ENCODE measurements at places on chromosomes 6 and 20. TPM values are rescaled to one million over a fixed set of nuclear protein-coding genes. Genes with fewer than 3 reads are reported as not detected.

- H3K4me1 ChIP-seq = peaks cover 13% of the 10 kb centered on the region
- peak; percentile 12 for DNase-seq
- no peak overlapping the region for H3K27ac ChIP-seq
- no peaks in the 10 kb centered on the region for H3K27me3 ChIP-seq
Observed at GRCh38 chr6:20811109-20811761, 277.0 kb downstream of the CDKAL1 start.

GRCh38 chr6:109513571-109514071, 30.6 kb upstream of the ZBTB24 start:
- no peak overlapping the region for H3K4me3 ChIP-seq
- H3K36me3 ChIP-seq = no peaks in the 10 kb centered on the region
- H3K27me3 ChIP-seq = no peaks in the 10 kb centered on the region
- peaks cover 8% of the 10 kb centered on the region for H3K4me1 ChIP-seq
- DNase-seq = no peak
- no peak overlapping the region for H3K27ac ChIP-seq

- no peaks in the 10 kb centered on the region for H3K4me1 ChIP-seq
- no peaks in the 10 kb centered on the region for H3K27me3 ChIP-seq
- H3K27ac ChIP-seq = no peak overlapping the region
- H3K36me3 ChIP-seq = no peaks in the 10 kb centered on the region
- no peak for DNase-seq
Observed at GRCh38 chr6:22903826-22904225, 334.5 kb downstream of the HDGFL1 start.

GRCh38 chr6:155187106-155187505, 76.7 kb upstream of the CLDN20 start:
- no peaks in the 10 kb centered on the region for H3K4me1 ChIP-seq
- no peak overlapping the region for H3K27ac ChIP-seq
- no peaks in the 10 kb centered on the region for H3K36me3 ChIP-seq
- H3K27me3 ChIP-seq = no peaks in the 10 kb centered on the region

- no peaks in the 10 kb centered on the region for H3K36me3 ChIP-seq
- peak; percentile 4 for DNase-seq
- H3K27ac ChIP-seq = no peak overlapping the region
- no peaks in the 10 kb centered on the region for H3K4me1 ChIP-seq
- no peak overlapping the region for H3K4me3 ChIP-seq
Observed at GRCh38 chr6:61586934-61587537, 699.0 kb downstream of the KHDRBS2 start.

- no peak for DNase-seq
- no peak overlapping the region for H3K27ac ChIP-seq
- no peak overlapping the region for H3K4me3 ChIP-seq
- H3K27me3 ChIP-seq = no peaks in the 10 kb centered on the region
Observed at GRCh38 chr6:162679681-162680080, 47.9 kb downstream of the PRKN start.

- H3K27ac ChIP-seq = no peak overlapping the region
- DNase-seq = no peak
- H3K27me3 ChIP-seq = peaks cover 9% of the 10 kb centered on the region
Observed at GRCh38 chr6:39961178-39961577, 26.9 kb upstream of the MOCS1 start.

DNA sequence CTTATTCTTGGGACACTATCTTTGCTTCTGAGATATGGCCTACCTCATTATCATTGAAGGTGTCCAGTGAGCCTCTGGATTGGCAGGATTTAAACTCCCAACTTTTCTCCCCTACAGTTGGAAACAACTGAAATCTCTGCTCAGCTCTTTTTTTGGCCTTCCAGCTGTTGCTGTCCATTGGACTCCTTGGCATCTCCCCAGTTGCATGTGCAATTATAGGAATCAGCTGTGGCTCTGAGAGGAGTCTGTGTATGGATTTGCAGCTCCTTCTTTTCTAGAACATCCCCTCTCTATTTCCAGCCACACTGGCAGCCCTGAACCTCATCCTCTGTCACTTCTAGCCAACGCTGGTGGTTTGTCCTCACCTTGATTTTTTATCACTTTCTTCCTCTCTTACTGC, 21.2 kb downstream of the RAB22A start:
- peaks cover 25% of the 10 kb centered on the region for H3K4me1 ChIP-seq
- no peak overlapping the region for H3K4me3 ChIP-seq
- no peak for DNase-seq
- H3K27me3 ChIP-seq = no peaks in the 10 kb centered on the region

DNA sequence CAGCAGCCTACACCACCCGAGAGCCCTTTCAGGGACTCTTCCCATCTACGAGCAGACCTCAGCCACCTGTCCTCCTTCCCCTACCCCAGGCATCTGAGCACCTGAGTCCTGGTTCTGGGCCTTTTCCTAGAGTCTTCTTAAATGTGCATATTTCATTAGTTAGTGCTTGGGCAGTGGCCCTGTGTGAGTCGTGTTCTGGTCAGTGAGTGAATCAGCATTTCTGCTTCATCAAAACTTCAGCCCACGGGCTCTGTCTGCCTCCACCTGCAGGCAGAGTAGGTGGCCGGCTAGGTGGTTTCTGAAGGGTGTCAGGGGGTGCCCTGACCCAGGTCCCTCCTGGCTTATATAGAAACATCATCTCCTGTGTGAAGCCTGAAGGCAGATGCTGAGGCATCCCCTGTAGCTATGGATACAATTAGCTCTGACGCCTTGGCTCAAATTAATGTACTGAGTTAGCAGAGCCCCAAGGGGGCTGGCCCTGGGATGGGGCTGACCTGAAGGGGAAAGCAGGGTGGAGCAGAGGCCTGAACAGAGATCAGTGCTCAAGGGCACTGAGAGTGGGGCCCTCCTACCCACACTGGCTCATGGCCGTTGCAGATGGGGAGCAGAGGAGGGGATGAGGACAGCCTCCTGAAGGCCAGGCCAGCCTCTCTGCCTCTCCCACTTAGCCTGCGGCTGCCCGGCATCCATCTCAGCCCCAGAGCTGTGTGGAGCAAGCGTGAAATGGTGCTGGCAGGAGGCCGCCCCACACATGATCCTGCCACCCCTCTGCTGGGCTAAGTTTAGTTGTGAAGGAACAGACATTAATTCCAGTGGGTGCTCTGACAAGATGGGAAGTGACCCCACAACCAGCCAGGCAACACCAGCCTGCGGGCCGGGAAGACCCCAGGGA, 13.6 kb downstream of the IP6K3 start:
- H3K36me3 ChIP-seq = no peaks in the 10 kb centered on the region
- no peak for DNase-seq
- H3K27ac ChIP-seq = peak overlapping the region; percentile 94
- peaks cover 97% of the 10 kb centered on the region for H3K4me1 ChIP-seq
- H3K4me3 ChIP-seq = no peak overlapping the region

DNA sequence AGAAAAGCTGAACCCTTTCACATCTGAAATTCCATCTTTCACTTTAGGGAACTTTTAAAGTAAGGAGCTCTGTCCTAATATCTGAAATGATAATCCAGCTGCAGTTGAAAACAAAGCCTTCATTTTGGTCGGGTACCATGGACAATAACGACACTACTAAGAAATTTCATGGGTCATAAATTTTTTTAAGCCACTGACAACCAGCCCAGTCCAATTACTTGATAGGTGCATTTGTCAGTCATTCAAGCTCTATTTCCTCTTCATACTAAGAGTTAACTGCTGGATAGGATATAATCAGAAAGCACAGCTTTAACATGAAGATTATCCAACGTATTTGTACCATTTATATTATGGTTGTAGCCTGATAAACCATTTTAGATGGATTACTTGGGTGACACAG, 52.5 kb downstream of the MMUT start:
- H3K27ac ChIP-seq = no peak overlapping the region
- no peak overlapping the region for H3K4me3 ChIP-seq
- DNase-seq = no peak
- H3K36me3 ChIP-seq = no peaks in the 10 kb centered on the region

DNA sequence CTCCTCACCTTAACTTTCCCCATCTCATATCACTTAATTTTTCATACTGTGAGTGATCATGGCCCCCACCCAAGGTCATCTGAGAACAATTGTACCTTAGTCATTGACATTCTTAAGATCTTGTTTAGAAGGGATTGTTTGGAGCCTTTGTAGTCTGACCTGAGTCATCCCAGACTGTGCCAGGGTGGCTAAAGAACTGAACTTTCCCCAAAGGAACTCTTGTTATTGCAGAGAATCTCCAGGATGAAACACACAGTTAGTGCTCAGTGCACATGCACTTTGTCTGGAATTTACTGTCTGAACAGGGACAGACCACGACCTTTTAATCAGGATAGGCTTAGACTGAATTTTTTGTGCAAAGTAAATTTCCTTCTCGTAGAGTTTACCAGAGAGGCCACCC, 112.6 kb upstream of the CCN2 start:
- no peaks in the 10 kb centered on the region for H3K36me3 ChIP-seq
- no peak overlapping the region for H3K27ac ChIP-seq
- no peak overlapping the region for H3K4me3 ChIP-seq
- DNase-seq = no peak
- H3K27me3 ChIP-seq = no peaks in the 10 kb centered on the region

DNA sequence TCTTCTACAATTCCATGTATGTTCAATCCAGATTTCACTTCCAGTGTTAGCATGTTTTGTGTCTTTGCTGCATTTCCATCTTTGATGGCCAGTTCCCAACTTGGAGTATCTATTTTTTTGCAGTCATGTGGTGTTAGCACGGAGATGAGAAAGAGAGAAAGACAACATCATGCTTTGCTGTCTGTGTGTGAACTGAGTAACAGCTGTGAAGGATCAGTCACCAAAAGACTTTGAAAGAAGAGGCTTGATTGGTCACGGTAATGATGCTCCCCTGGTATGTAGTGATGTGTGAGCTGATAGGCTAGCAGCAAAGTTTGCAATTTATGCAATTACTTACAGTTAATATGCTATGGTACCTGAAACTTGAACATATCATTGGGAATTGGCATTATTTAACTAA, 731.3 kb upstream of the NRSN1 start:
- H3K4me1 ChIP-seq = no peaks in the 10 kb centered on the region
- H3K27ac ChIP-seq = no peak overlapping the region
- H3K27me3 ChIP-seq = no peaks in the 10 kb centered on the region
- H3K36me3 ChIP-seq = no peaks in the 10 kb centered on the region
- DNase-seq = no peak

- H3K27ac ChIP-seq = no peak overlapping the region
- H3K4me1 ChIP-seq = peaks cover 7% of the 10 kb centered on the region
- H3K27me3 ChIP-seq = no peaks in the 10 kb centered on the region
- H3K36me3 ChIP-seq = no peaks in the 10 kb centered on the region
- DNase-seq = no peak
- H3K4me3 ChIP-seq = no peak overlapping the region
Observed at GRCh38 chr20:57467742-57468141, 57.2 kb downstream of the CTCFL start.

DNA sequence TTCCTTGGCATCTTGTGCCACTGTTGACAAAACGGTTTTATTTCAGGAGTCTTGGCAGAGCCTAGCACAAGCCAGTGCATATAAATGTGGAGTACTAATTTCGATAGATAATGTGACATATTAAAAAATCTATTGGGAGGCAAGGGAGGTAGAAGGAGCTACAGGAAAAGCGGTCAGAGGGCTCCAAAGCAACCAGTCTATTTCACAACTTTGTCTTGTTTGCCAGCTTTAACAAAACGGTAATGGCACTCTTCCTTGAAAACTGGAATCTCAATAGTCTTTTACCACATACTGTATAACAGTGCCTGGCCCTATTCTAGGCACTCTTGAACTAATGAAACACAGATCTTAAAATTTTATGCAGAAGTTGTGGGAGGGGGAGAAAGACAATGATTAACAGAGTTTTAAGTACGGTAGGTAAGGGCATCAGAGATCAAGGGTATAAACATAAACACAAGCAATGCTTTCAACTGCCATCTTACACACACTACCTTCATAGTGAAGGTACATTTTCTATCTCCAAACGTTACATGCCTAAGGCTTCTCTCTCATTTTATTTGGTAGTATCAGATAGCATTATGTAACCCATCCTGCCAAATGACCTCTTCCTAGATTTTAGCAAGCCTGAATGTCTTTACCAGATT, 33.5 kb upstream of the SYNCRIP start:
- H3K27ac ChIP-seq = peak overlapping the region; percentile 91
- peak overlapping the region; percentile 16 for H3K4me3 ChIP-seq
- H3K4me1 ChIP-seq = peaks cover 32% of the 10 kb centered on the region

GRCh38 chr20:43009532-43009931, 180.2 kb downstream of the PTPRT start:
- no peaks in the 10 kb centered on the region for H3K27me3 ChIP-seq
- no peak overlapping the region for H3K27ac ChIP-seq
- no peaks in the 10 kb centered on the region for H3K36me3 ChIP-seq

GRCh38 chr20:24160563-24161281, 172.1 kb upstream of the GGTLC1 start:
- no peaks in the 10 kb centered on the region for H3K27me3 ChIP-seq
- H3K4me1 ChIP-seq = no peaks in the 10 kb centered on the region
- H3K36me3 ChIP-seq = no peaks in the 10 kb centered on the region
- peak; percentile 38 for DNase-seq
- H3K4me3 ChIP-seq = no peak overlapping the region

DNA sequence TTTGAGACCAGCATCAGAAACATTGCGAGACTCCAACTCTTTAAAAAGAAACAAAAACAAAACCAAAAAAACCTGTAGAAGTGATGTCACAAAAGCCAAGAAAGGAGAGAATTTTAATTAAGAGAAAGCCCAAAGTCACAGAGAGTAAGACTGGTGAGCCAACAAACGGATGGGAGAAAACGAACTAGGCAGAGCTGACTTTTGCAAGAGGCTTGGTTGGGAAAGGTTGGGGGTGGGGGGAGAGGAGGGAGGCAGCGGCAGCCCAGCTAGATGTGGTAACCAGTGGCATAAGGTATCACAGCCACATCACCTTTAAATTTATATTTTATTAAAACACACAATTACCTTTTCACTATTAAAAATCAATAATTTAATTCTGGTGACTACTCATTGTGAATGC, 23.5 kb downstream of the NOL7 start:
- no peaks in the 10 kb centered on the region for H3K27me3 ChIP-seq
- no peak overlapping the region for H3K27ac ChIP-seq
- DNase-seq = no peak
- H3K4me1 ChIP-seq = no peaks in the 10 kb centered on the region
- H3K4me3 ChIP-seq = no peak overlapping the region

- peak; percentile 3 for DNase-seq
- H3K36me3 ChIP-seq = no peaks in the 10 kb centered on the region
- no peaks in the 10 kb centered on the region for H3K4me1 ChIP-seq
- H3K27me3 ChIP-seq = no peaks in the 10 kb centered on the region
- no peak overlapping the region for H3K27ac ChIP-seq
Observed at GRCh38 chr6:170446841-170447560, 106.1 kb downstream of the PSMB1 start.

DNA sequence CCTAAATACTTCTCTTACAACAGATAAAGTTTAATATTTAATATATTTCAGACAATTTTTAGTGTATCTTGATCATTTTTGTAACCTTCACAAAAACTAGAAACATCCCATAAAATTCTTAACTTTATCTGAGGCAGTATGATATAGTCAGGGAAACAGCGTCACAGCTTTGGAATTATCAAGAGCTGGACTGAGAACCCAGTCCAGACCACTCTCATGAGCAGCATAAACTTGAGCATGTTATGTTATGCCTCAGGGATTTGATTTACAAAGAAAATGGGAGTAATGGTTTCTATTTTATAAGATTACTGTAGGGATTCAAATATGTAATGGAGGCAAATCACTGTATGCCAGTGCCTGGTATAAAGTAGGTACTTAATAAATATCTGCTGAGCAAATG, 8.3 kb upstream of the MARCKS start:
- H3K36me3 ChIP-seq = no peaks in the 10 kb centered on the region
- H3K27me3 ChIP-seq = no peaks in the 10 kb centered on the region
- DNase-seq = no peak
- no peak overlapping the region for H3K27ac ChIP-seq
- H3K4me3 ChIP-seq = no peak overlapping the region

Gene SULF2
- total RNA-seq = 16.7 TPM

Gene TFAP2D
- not detected for total RNA-seq

Gene PTPRT
- total RNA-seq = 0.53 TPM

Gene RNF114
- total RNA-seq = 60.3 TPM

Gene RPP40
- 3.7 TPM for total RNA-seq

Gene MOCS1
- total RNA-seq = 24.5 TPM

Gene ARMH2
- total RNA-seq = not detected

Gene GNAS-AS1
- total RNA-seq = 0.83 TPM

Gene SERPINB1
- 27.3 TPM for total RNA-seq

Measured in heart right ventricle (tissue), 16 donors.